ENCODE measurements at places on chromosomes 11 and 22.

- peak; percentile 93 for DNase-seq
Observed at GRCh38 chr11:14499560-14500180, at the start of gene COPB1. Gene COPB1 (minus strand): TSS chr11:14499811. CDS start chr11:14498928, 883 bp downstream.

- no peak for DNase-seq
Observed at GRCh38 chr22:22071455-22071854, 88.9 kb upstream of the TOP3B start.

DNA sequence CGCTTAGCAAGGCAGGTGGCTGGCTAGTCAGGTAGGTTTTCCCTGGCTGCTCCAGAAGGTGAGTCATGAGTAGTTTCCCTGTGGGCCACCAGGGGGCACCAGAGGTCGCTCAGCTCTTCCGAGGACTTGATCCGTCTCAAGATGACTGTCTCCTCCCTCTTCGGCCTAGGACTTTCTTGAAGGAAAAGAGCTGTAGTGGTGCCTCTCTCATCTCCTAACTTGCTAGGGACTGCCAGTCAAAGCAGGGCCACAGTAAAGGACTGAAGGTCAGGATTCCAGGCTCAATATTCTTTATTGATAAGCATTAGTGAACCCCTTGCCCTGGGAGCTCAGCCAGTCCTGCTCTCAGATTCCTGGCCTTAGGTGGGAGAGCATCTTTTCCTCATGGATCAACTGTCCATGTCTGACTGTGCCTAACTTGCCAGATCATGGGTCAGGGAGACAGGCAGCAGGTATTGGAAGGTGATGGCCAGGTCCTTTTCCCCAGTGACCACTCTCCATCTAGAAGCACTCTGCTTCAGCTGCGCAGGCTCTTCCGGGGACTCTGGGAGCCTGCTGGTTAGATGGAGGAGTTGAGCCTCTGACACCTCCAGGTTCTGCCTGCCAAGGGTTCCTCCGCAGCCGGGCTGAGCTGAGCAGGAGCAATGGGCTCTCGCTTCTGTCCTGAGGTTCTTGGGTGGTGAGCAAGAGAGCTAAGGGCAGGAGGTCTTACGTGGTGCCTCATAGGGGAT is 1.9 kb downstream of the POLD4 start:
- peak; percentile 94 for DNase-seq

DNA sequence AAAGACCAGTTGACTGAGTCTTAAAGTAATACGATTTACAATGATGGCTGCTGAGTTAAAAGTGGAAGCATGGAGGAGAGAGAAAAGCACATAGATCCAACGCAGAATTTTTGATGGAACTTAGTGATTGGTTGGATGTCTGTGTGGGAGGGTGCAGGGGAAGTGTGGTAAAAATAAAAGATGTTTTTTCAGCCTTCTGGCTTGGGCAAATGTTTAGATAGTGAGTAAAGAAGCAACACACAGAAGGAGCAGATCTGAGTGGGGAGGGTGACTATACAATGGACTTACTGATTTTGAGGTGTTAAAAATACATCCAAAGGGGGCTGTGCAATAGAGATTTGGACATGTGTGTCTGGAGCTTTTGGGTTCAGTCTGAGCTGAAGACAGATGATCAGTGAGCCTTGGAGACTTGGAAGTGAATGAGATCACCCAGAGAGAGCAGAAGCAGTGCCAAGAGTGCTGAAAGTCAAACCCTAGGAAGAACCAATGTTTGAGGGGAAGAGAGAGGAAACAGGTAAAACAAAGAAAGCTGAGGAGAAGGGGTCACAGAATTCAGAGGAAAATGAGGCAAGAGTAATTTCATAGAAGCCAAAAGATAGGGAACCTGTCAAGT is 8.6 kb downstream of the GRIA4 start:
- DNase-seq: no peak

DNA sequence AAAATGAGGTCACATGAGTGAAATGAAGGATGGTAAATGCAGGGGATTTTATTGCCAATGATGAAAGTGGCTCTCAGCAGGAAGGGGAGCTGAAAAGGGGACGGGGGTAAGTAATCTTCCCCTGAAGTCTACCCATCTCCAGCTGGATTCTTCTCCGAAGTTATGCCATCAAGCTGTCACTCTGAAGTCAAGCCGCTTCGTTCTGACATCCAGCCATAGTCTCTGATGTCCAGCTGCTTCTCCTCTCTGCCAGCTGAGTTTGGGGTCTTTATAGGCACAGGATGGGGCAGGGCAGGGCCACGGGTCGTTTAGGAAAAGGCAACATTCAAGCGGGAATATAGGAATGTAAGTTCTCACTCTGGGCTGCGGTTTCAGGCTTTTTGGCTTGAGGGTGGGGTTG is 181.9 kb upstream of the ANO3 start:
- DNase-seq: no peak

DNA sequence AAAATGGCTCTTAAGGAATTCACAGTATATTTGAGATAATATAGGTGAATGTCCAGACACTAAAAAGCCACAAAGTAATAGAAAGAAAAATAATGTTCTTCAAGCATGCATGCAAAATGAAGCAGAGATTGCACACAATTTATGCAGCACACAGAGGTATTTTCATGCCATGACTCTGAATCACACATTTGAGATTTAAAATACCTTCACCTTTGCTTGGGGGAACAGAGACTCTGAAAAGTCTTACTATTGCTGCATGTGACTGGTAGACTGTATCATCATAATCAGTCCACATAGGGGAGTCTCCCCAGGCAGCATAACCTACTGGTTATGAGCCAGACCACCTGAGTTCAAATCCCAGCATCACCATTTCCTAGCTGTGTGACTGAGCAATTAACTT is 96.2 kb downstream of the RCN1 start:
- no peak for DNase-seq

- DNase-seq: no peak
Observed at GRCh38 chr11:15897211-15897960, 459.0 kb downstream of the SOX6 start.

DNA sequence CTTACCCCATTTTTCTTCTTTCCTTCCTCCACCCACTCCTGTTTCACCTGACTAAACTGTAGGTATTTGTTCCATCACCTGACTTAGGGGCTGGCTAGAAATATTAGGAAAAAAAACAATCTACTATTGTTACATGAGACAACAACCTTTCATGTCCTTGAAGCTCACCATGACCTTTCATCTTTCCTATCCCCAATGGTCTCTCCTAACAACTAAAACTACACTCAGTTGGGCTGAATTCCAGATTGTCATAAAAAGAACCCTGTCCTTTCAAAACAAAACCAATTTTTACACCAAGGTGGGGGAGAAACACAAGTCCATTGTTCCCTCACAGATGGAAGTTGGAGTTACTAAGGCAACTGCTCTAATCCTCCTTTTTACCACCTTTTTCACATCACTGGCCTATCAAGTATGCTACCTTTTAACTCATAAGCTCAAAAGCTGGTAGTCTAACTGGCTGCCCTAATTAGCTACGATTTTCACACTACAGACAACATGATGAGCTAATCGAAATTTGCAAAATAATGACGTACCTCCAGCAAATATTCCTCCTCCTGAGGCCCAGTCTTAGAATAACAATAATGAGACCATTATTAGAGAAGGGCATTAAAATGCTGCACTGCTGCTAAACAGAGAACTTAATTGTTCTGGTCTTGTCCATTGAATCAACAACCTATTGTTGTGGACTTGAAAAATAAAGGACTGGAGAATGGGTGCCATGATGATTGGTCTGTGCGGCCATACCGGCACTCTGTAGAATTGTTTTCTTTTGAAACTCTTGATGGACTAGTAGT is 46.5 kb upstream of the SOX6 start:
- no peak for DNase-seq

Data from HT-29 (cell line).